ENCODE measurements at places on chromosomes 1 and 21.

GRCh38 chr1:114517348-114517747 lies 6.3 kb upstream of the TRIM33 start:
- DNase-seq, result no peak

DNA sequence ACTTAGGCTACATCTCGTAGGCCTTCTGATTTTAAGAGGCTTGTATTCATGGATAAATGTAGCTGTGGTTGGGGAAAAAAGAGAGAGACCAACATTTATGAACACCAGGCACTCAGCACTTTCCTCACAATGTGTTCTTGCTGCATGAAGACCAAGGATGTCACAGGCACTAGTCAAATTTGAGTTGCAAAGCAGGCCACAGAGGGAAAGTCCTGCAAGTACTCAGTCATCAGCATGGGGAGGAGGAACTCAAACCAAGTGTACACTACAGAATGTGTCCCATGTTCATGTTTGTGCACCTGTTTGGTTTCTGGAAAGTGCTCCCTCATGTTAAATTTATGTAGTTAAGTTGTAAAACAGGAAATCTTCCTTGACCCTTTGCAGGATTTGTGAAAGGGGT lies 8.7 kb upstream of the MAP3K7CL start:
- DNase-seq, result no peak

- no peak for DNase-seq
Measured at GRCh38 chr1:157403203-157403602, 149.1 kb downstream of the FCRL5 start.

GRCh38 chr1:210239349-210240111 lies 6.9 kb downstream of the SERTAD4 start:
- DNase-seq, result no peak
